CD4-positive, alpha-beta T cell treated with Interleukin-4 for 1 hour (primary cell): ENCODE measurements at places on chromosomes 5 and 9.

DNA sequence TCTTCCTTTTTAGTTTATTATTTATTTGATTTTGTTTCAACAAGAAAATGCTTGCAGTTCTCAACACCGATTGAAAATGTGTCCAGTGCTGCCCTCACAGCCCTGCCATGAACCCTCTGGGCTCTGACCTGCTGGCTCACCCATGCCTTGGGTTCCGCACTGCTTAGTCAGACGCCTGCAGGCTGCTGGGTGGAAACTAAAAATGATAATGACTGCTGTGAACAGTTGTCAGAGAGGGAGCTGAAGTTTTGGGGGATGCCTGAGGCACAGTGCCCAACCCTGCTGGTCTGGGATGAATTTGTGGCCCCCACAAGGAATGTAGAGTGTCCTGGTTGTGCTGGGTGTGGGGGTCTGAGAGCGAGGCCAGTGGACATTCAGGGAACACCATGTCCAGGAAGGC lies 22.2 kb upstream of the CFAP157 start:
- no peak for DNase-seq

DNA sequence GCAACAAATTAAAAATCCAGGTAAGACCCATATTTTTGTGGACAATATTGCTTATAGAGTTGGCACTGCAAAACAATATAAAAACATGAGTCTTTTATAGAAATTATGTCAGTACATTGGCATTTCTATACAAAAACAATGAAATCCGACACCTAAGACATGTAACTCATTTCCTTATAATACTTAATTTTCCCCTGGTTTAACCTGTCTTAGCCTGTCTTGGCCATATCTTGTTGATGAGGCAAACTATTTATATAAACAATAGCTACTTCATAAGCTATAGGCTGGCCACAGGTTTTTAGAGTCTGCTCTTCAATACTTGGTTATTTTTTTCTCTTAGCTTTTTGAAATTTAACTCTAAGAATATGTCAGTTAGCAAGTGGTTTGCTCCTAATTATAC lies 44.7 kb upstream of the IZUMO3 start:
- DNase-seq = no peak

DNA sequence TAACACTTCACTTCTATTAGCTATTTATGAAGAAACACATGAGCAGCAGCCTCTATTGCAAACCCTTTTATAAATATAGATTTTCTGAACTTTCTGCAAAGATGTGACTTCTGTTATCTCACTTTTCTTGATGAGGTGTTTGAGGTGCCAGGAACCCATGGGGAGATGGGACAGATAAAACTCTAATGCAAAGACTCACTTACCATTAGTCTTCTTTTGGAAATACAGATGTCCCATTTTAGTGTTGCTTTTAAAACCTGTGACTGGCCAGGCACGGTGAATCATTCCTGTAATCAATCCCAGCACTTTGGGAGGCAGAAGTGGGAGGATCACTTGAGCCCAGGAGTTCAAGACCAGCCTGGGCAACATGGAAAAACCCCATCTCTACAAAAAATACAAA lies 171.3 kb upstream of the GAS1 start:
- DNase-seq = no peak

DNA sequence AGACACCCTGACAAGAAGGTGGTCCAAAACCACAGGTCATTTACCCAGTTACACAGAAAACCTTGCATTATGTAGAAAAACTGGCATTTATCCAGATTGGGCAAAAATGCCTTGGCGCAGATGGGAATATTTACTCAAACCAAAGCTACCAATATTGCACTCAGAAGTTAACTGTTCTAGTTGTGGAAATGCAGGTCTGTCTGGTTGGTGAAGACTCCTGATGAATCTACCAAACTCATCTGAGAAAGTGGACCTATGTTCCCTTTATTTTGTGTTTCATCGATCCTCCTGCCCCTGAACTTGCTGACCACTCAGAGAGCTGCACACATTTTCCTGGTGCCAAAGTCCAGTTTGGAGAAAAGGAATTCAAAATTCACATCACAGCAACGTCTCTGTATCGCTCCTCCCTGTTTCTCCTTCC lies 85.2 kb upstream of the ALDH1A1 start:
- DNase-seq = no peak

- no peak for DNase-seq
These were observed 186.6 kb downstream of the FSTL4 start for GRCh38 chr5:133425764-133426163.

GRCh38 chr9:116345817-116346216 lies 192.2 kb downstream of the PAPPA start:
- DNase-seq = no peak

- no peak for DNase-seq
These were observed 42.7 kb downstream of the TENT4A start for GRCh38 chr5:6755941-6756340.

- no peak for DNase-seq
These were observed 24.7 kb upstream of the TMEM250 start for GRCh38 chr9:136143215-136144001.

DNA sequence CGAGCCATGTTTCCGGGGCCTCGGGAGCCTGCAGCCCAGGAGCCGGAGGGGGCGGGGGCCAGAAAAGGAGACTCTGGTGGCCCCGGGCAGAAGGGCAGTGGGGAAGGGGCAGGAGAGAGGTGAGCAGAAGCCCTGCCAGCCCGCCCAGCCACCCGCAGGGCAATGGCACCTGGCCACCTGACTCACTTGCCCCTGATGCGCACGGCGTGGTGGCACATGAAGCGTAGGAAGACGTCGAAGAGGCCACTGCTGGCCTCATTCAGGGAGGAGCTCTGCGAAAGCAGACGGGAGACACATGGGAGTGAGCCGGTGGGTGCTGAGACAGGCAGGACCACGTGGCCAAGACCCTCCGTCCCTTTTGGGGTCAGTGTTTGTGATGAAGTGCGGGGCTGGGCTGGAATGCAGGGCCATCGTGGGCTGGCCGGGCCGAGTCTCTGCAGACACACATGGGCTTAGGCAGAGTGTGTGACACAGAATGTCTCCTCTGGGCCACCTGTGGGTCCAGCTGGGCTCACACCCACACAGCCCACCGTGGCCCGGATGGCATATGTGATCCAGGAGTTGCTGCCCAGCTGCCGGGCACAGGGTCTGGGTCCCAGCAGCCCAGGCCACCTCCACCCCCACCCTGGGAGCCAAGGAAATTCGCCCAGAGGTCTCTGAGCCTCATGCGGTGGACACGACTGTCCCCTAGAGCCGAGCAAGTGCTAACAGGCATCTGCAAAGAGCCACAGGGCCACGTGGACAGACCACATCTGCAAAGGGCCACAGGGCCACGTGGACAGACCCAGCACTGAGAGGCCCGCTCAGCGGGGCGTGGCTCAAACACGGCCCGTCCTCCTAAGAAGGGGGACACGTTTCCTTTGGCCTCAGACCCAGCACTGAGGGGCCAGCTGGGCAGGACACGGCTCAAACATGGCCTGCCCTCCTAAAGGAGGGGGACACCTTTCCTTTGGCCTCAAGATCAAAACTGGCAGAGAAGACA lies 23.6 kb downstream of the TERT start:
- no peak for DNase-seq
